ENCODE measurements at places on chromosomes 2 and 18. TPM values are rescaled to one million over a fixed set of nuclear protein-coding genes. Genes with fewer than 3 reads are reported as not detected.
A peak's percentile ranks its signal among the peaks of the same experiment; 100 is the strongest.

Gene DCDC2C
- not detected for total RNA-seq

Gene TUBA3D
- not detected for total RNA-seq

Gene XIRP2
- 0.09 TPM for total RNA-seq

Gene SIX3
- not detected for total RNA-seq

DNA sequence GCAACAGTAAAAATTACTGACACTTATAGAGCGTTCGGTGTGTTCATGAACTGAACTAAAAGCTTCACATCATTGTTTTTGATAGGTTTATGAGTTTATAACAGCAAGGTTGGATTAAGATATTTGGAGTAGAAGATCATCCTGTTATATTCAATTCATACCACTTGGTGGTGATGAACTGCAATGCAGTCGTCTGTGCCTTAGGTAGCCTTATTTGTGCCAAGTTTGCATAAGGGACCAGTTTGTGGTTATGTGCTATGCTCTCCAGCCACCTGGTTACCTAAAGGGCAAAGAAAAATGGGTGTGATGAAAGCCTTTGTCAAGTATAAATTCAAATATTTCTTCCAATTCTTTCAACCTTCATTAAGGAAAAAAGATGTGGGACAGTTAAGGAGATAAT is 150.9 kb upstream of the KCNH7 start:
- DNase-seq = no peak

GRCh38 chr18:79211844-79212243 is 142.7 kb downstream of the ATP9B start:
- peak; percentile 22 for DNase-seq

DNA sequence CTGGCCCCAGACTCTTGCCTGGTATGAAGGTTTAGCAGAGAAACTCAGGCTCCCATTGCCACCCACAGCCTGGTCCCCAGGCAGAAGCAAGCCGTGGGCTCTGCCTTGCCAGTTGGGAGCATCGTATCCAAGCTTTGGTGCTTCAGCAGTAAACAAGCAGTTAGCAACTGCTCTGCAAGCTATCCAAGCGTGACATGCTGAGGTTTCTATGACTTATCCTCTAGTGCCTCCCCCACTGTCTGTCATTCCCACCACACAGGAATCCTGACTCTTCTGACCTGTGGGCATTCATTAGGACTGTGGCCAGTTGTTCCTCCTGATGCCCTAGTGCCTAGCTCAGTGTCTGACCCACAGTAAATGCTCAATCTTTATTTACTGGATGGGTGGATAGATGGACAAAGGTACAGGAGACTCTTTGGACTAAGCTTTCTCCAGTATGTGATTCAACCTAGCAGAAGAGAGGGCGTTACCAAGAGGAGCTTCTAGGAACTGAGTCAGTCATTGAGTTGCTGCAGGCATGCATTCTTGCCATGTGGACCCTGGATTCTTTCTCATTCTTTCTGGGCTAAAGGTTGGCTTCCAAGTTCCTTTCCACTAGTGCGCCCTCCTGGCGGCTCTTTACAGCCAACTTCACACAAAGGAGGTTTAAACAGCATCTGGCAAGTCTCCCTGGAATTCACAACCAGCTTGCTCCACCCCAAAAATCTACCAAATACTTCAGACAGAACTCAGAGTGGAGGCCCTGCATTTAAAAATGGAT is 40.6 kb upstream of the MRPL19 start:
- DNase-seq = peak; percentile 99

GRCh38 chr2:37560863-37561614 is 110.4 kb downstream of the CDC42EP3 start:
- DNase-seq = peak; percentile 24

DNA sequence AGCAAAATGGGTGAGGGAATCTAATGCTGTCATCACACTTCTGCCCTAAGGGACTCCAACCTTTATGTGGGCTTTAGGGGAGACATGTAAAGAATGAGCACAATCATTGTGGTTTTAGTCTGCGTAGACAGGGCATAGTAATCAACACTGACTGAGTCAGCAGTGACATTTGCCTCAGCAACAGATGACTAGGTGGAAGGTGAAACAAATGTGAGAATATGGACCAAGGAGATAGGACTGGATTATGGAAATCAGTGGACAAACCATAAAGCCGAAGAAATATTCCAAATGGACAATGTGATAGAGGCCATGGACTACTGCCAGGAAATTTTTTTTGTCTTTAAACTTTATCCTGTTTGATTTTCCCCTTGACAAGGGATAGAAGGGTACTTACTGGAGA is 83.9 kb downstream of the PDK1 start:
- DNase-seq = peak; percentile 71

DNA sequence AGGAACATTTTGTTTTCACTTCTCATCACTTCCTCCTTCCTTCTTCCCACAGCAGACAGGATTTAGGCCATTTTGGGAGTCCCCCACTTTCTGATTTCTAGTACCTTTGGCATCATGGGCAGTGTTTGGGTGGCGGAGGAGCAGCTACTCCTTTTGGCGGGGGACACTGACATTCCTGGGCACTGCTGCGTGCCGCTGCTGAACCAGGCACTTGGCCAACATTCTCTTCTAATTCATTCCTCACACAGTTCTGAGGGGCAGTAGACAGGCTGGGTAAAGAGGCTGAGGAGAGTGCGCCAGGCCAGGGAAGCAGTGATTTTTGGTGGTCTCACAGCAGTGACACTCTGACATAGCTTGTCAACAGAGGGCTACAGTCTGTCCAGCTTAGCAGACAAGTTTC is 270.2 kb downstream of the LOXHD1 start:
- DNase-seq = peak; percentile 5

DNA sequence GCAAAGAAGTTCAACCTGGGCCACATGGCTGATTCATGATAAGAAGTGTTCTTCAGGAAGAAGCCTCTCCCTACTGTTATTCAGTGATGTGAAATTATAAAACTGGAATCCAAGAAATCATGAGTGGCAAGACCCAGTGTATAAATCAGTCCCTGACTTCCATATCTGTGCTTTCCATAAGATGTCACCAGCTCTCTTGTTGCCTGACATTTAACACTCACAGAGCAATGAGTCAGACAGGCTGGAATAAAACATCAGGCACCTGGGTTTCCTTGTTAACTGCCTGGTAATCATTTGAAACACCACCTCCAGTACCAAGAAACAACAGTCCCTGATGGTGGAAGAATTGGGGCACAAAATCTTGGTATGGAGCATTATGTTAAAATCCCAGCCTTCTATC is 76.1 kb downstream of the SCG2 start:
- no peak for DNase-seq

DNA sequence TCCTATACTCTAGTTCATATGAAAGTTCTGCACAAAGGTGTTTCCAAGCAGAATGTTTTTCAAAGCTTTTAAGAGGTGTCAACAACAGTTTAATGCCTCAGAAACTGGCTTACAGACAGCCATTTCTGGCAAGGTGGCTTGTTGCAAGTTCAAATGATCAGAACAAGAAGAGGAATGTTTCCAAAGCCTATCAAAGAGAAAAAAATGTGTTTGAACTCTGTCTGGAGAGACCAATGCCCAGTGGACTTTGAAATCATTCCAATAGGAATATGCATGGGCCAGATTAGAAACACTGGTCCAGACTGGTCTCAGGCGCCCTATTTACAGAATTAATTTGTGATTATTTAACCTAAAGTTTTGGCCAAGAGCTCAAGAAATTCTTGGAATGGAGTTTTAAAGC is 106.2 kb downstream of the CPS1 start:
- DNase-seq = no peak

- DNase-seq = peak; percentile 60
These were observed 82.7 kb downstream of the ORC4 start for GRCh38 chr2:147937744-147938349.

DNA sequence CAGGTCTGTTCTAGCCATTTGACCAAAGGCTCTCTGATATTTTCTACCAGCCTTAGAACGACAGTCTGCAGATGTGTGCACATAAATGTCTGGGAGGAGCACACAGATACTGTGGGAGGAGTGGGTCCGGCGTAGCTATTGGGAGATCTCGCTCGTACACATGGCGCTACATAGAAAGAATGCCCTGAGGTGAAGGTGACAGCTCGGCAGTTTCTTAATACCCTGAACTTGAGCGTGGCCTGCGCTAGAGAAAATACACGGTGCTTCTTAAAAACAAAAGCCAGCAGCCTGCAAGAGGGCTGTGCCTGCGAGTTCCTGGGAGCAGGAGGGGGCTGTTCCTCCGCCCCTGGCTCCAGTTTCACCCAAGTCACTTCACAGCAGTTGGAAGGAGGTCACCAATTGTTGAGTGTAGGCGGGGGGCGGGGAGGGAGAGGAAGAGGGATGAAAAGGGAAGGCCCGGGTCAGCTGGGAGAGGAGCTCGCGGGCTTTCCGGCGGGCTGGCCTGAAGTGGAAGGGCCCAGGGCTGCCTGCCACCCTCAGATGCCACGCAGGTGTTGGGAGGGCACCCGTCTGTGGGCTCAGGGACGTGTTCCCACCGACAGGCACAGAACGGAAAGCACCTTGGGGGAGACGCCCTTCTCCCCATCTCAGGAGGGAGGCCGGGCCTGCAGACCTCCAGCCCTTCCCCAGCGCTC is 124.7 kb upstream of the ZNF516 start:
- DNase-seq = peak; percentile 60

DNA sequence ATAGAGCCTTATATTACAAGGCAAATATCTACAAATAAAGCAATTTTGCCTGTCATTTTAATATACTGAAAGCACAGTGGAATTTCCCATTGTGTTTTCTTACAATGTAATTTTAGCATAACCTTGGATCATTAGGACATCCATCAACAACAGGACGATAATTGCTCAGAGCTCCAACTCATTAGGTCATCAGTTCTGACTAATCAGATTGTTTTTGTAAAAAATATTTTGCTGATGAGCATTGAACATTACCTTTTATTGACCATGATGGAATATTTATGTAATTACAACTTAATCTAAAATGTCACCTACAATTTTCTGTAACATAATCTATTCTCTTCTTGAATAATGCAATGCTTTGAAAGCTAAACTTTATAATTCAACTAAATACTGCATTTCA is 215.3 kb upstream of the DSEL start:
- peak; percentile 37 for DNase-seq

DNA sequence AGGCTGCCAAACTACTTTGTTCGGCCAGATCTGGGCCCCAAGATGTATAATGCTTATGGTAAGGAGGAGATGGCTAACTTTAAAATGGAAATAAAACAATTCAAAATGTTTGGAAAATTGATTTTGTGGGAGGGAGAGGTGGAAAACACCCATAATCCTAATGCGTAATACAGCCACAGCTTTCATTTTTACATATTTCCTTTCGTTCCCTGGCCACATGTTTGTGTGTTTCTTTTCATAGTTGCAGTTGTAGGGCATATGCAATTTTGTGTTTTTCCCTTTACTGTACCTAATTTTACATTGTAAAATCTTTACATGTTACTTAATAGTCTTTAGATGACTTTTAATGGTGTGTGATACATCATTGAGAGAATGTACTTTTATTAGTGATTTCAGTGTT is 44.6 kb downstream of the KDM3A start:
- no peak for DNase-seq

- DNase-seq = no peak
These were observed 154.1 kb downstream of the SH3BP4 start for GRCh38 chr2:235105821-235106359.
